Gastrocnemius medialis (tissue), 4 donors: ENCODE measurements at places on chromosomes 5 and 9. TPM values are rescaled to one million over a fixed set of nuclear protein-coding genes. Genes with fewer than 3 reads are reported as not detected.

The NRG2 gene
- 15.8 TPM for total RNA-seq

The FYB1 gene
- 1.1 TPM for total RNA-seq

The PARP8 gene
- 1.9 TPM for total RNA-seq

The WNT8A gene
- total RNA-seq, result not detected

The EDIL3 gene
- 0.47 TPM for total RNA-seq

The IFNA2 gene
- total RNA-seq, result not detected

The PCDHGA11 gene
- total RNA-seq, result 1.3 TPM

The SLC6A18 gene
- total RNA-seq, result not detected

The ANP32B gene
- total RNA-seq, result 21.2 TPM

- DNase-seq, result no peak
Observed at GRCh38 chr9:69317894-69318293, 7.1 kb upstream of the ENTREP1 start.

GRCh38 chr5:78716206-78716605, 67.6 kb upstream of the LHFPL2 start:
- DNase-seq, result no peak

DNA sequence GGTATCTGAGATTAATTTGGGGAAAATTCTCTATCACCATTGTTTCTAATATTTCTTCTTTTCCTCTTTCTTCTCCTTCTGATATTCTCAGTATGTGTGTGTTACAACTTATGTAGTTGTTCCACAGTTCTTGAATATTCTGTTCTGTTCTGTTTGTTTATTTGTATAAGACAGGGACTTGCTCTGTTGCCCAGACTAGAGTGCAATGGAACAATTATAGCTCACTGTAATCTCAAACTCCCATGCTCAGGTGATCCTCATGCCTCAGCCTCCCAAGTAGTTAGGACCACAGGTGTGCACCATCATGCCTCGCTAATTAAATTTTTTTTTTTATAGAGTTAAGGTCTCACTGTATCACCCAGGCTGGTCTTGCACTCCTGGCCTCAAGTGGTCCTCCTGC, 145.8 kb upstream of the TUT7 start:
- DNase-seq, result no peak

DNA sequence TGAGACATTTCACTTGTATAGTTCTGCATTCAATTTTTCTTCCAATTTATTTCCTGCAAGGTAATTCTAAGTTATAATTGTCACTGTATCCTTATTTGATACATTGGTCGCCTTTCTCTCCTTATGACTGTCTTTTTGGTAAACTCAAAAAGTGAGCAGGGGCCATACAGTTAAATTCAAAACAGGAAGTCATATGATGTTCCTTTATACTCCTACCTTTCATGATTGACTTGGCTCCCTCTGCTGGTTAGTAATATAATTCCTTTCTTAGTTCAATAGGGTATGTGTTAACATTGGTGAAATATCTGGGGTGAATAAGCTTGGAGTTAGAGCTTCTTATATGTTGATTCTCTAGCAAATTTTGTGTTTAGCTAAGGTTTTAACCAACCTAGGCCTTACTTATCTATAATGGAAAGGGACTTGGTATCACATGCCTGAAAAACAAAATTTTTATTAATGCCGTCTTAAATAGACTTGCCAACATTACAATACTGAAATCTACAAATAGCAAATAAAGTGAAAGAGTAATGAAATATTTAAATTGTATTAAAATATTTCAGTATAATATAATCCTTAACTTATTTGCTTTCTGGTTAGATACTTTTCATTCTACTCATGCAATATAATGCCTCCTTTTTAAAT, 6.0 kb upstream of the NIPBL start:
- DNase-seq, result no peak

GRCh38 chr5:132497488-132497997, 7.0 kb upstream of the IRF1 start:
- peak; percentile 53 for DNase-seq

DNA sequence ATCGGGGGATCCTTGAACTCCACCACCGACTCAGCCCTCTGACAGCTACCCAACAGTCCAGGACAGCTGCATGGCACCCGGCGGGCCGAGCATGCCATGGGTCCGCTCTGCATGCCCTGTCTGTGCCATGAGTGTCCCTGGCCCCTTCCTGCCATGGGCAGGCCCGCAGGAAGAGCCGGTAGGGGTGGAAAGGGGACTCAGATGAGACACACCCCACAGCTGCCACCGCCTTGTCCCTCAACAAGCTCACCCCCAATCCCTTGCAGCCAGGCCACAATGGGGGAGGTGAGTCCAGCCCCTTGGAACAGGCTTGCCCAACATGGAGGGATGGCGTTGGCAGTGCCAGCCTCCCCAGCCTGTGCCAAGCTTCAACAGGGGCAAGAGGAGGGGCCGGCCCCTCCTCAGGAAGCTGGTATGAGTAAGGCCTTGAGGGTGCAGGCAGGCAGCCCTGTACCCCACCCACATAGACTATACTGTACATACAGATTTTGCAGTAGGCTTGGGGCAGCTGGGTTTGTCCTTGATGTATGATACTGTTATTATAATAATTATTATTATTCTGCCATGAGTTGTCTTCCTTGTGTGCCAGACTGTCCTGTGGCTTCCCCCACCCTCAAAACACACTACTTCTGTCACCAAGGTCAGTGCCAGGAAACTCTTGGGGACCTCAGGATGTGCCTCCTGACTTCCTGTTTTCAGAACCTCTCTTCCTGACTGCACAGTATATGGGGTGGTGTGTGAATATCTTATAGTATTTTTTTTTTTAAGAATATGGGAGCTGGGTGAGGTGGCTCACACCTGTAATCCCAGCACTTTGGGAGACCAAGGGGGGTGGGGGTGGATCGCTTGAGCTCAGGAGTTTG, 12.0 kb upstream of the SLC34A1 start:
- DNase-seq, result no peak

GRCh38 chr9:35277628-35278359, 116.0 kb downstream of the UNC13B start:
- no peak for DNase-seq

DNA sequence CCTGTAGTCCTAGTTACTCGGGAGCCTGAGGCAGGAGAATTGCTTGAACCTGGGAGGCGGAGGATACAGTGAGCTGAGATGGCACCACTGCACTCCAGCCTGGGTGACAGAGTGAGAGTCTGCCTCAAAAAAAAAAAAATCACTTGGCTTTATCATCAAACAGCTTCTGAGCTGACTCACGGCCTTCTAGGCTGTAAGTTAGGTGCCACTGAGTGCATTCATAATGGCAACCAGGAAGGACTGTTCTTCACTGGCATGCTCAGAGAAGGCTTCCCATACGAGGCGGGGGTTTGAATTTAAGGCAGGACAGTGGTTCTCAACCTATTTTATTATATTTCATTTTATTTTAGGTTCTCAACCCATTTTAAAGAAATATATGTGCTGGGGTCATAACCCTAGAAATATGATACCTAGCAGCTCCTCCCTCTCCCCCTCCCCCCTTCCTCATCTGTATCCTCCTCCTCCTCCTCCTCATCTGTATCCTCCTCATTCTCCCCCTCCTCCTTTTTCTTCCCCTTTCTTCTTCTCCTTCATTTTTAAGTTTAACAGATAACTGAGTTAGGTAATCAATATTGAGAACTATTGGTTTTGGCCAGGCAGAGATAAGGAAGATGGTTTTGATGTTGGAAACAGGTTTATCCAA, 19.0 kb upstream of the LHFPL2 start:
- DNase-seq, result no peak

DNA sequence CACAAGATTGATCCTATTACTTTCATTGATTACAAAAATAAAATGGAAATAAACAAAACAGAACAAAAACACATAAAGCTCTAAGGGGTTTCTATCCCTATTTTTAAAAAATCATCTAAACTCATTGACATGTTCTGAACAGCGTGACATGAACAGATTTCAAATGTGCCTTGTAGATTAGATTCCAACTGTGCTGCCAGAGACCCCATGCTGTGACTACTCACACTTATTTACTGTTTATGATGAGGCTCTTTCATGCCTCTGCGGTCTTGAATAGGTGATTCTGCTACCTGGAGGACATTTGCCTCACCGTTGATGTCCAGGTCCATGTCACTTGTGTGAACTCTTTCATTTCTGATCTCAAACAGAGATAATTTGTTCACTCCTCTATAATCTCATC, 990.2 kb downstream of the CDH12 start:
- no peak for DNase-seq

DNA sequence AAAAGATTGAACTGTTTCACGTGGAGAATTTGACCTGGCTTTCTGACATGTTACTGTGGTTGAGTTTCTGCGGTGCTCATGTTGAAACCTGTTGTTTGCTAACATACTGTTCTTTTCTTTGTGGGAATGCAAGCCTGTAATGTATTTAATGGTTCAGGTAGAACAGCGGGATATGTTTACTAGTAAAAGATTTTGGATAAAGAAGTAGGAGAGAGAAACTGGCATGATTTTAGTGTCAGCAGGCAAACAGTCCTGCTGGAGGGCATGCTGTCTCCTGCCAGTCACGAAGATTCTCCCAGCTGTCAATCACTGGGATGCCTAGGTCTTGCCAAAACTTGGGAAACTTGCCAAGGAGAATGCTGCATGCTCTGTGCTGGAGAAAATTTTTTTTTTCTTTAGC, 263.5 kb downstream of the TAF11L14 start:
- DNase-seq, result no peak

DNA sequence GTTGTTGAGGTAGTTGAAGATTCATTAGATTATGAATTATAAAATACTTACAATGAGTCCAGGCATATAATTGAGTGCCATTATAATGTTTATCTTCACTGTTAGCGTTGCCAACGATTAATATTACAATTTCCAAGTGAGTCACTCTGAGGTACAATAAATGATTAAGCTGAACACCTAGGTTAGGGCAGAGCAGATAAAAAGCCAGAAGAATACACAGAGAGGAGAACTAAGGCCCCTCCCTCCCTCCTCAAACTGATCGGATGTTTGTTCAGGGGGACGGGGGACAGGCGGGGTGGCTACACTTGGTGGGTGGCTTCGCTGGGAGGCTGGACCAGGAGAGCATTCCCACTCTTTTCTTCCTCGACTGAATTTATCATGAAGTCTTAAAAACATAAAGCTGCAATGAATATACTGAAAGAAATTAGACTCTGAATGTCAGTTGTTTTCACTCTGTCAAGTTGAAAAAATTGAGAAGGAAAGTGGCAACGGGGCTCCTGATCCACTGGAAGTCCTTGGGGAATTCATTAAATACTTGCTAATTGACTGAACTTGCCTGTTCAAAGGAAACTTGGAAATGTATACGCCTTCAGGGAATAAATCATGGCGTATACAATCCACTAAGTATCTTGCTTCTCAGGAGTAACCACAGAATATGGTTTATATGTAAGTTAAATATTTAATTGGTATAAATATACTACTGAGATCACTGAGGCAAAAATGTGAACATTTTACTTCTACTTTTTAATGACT, 198.1 kb downstream of the TSSK1B start:
- DNase-seq, result no peak

GRCh38 chr5:131393498-131393968, 129.7 kb downstream of the CDC42SE2 start:
- no peak for DNase-seq

- DNase-seq, result no peak
Observed at GRCh38 chr9:130018265-130018664, 24.7 kb downstream of the FNBP1 start.

- no peak for DNase-seq
Observed at GRCh38 chr5:174736777-174737176, 12.4 kb downstream of the MSX2 start.

DNA sequence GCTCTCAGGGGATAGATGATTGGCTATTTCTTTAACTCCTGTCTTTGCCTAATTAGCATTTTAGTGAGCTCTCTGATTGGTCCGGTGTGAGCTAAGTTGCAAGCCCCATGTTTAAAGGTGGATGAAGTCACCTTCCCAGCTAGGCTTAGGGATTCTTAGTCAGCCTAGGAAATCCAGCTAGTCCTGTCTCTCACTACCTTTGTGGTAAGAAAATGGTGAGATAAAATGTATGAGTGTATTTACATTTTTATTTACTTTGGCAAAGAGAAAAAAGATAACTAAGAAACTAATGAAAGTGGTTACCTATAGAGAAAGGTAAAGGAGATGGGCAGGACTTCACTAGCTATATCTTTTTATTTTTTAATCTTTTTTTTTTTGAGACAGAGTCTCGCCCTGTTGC, 146.8 kb downstream of the RFK start:
- no peak for DNase-seq

DNA sequence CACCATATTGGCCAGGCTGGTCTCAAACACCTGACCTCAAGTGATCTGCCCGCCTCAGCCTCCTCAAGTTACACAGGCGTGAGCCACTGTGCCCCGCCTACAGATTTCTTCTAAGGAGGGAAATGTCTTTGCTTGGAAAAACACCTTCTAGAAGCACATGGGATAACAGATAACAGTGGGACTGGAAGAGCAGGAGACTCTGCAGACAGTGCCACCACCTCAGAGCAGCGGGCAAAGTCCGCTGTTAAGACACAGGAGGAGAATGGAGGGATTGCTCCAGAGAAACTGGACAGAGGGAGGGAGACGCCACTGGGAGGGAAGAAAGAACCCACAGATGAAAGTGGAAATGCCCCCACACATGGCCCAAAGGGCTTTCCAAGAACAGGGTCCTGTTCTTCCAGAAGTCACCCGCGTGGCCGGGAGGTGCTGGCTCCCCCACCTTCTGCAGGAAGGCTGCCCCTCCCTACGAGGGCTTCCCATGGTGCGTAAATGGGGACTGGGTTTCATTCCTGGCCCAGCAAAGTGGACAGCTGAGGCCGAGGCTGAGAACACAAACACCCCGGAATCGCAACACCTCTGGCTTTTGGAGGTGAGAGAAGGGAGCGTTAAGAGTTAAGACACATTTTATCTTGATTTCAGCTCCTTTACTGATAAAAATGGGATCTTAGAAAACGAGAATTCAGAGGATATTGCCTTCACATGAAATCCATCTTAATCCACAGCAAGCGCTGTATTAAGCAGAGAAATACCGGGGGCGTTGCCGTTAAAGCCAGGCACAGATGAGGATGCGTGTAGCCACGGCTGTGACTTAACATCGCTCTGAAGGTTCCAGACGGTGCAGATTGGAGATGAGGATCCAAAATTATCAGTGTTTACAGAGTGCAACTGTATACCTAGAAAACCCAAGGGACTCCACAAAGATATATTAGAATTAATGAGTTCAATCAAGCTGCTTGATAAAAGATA, 11.2 kb downstream of the ADAMTS2 start:
- DNase-seq, result no peak

GRCh38 chr5:151925340-151925739, 689 bp upstream of the GLRA1 start:
- no peak for DNase-seq

DNA sequence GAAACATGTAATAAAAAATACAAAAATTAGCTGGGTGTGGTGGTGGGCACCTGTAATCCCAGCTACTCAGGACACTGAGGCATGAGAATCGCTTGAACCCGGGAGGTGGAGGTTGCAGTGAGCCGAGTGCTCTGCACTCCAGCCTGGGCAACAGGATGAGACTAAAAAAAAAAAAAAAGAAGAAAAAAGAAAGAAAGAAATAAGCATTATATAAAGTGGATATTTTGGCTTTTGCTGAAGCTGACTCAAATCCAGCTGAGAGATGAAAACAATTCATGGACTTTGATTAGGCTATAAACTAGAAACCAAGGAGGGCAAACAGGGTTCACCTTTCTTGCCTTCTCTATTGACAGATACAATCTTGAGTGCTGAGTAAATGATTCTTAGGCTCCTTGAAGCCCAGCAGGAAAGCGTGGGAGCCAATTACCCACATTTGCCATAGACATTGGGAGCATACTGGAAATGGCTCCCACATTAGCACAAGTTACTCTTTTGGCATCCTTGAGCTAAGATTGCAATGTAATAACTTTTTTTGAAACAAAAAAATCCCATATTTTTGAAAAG, 2.4 kb upstream of the BTF3 start:
- DNase-seq, result no peak

GRCh38 chr5:62007457-62007856, 298.5 kb upstream of the KIF2A start:
- peak; percentile 5 for DNase-seq

- DNase-seq, result no peak
Observed at GRCh38 chr5:156826150-156826549, 23.9 kb upstream of the PPP1R2B start.
